ENCODE measurements at places on chromosomes 2 and 18.

DNA sequence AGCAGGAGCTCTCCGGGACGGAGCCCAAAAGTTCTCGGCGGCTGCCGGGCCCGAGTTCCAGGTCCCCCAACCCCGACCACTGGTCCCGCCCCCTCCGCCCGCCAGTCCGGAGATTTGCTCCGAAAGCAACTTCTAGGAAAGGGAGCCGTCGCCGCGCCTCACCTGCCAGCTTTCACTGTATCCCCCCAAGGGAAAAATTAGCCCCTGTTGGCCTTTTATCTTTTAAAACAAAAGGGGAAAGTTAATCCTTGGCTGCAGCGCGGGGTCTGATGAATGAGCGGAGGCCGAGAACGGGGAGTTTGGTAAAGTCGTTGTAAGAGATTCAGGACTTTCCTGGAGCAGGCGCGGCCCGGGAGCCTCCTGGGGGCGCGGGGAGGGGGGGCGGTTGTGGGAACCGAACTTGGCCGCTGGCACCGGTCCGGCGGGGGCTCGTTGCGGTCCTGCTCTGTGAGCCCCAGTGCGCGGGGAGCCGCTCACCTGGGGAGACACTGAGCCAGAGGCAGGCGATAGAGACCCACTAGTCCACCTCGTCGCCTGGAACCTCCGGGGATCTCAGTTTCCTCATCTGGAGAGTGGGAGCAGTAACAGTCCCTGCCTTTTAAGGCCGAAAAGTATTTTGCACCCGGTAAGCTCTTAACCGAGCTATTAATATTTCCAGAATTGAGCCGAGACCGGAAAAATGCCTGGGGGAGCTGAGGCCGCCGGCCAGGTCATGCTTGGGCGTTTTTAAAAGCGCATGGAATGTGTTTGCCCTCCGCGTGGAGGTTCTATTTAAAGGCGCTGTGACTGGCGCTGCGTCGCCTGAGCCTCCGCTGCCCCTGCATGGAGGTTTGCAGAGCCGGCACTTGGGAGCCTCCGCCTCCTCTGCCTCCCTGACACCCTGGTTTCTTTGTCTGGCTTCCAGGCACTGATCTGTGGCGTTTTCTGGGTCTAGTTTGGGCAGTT lies 1.1 kb downstream of the EFHD1 start:
- DNase-seq = no peak

- peak; percentile 79 for DNase-seq
These were observed 19.4 kb downstream of the TOGARAM2 start for GRCh38 chr2:29000481-29000880.

DNA sequence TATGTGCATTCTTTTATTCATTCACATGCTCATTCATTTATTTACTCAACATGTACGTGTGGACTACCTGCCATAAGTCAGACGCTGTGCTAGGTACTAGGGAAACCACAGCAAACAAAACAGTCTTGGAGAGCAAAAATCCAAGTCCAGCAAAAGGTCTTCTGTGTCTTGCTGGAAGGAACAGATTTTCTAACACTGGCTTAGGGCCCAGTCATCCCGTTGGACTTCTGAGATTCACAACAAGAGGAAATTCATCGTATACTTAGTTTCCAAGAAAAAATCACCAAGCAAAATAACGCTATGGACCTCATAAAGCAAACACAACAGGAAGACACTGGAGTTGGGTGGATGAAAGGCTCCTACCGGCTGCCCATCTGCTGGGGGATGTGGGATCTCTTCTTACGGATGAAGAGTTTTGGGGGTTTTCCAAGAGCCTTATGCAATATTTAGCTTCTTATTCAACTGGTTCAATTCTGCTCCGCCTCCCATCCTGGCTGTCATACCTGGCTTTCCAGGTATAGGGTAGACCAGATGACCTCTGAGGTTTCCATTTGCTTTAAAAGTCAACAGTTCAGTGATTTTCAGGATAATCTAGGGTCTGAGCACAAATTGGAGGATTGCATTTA lies 262.7 kb downstream of the HAUS1 start:
- no peak for DNase-seq

- no peak for DNase-seq
These were observed 212.4 kb downstream of the RPIA start for GRCh38 chr2:88903749-88904353.

GRCh38 chr2:64296140-64296480 lies 151.9 kb upstream of the PELI1 start:
- no peak for DNase-seq
